ENCODE measurements at places on chromosomes 1 and 21.

DNA sequence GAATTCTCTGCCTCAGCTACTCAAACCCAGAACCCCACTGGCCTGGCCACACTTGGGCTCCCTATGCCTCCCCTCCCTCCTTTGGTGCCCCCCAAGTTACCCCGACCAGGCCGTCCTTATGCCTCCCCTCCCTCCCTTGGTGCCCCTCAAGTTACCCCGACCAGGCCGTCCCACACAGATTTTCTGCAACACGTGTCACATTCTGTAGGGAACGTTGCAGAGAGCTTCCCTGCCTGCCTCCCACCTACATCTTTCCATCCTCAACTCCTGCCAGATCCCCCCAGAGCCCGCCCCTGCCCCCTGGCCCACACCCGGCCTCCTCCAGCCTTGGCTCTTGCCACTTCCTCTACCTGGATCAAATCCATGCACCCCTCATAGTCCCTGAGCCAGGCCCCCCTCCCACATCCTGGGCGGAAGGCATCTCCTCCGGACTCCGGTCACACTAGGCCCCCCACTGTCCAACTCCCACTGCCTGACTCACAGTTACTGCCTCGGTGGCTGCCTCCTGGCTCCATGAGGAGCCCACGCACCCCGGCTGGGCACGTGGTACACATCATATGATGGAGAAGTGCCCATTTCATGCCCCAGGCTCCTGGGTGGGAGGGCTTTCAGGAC lies 41.2 kb downstream of the KCNAB2 start:
- DNase-seq = no peak

DNA sequence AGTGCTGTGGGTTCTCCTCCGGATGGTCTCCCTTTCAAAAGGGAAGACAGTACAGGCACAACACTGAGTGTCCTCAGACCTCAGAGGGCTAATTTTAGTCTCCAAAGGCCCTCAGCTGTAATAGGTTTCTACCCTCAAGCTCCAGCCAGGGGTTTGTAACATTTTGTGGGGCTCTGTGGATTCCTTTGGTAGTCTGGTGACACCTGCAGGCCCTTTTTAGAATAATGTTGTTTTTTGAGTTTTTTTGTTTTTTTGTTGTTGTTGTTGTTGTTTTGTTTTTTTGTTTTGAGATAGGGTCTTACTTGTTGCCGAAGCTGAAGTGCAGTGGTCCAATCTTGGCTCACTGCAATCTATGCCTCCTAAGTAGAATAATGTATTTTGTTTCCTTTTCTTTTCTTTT lies 15.0 kb upstream of the TMEM201 start:
- no peak for DNase-seq

DNA sequence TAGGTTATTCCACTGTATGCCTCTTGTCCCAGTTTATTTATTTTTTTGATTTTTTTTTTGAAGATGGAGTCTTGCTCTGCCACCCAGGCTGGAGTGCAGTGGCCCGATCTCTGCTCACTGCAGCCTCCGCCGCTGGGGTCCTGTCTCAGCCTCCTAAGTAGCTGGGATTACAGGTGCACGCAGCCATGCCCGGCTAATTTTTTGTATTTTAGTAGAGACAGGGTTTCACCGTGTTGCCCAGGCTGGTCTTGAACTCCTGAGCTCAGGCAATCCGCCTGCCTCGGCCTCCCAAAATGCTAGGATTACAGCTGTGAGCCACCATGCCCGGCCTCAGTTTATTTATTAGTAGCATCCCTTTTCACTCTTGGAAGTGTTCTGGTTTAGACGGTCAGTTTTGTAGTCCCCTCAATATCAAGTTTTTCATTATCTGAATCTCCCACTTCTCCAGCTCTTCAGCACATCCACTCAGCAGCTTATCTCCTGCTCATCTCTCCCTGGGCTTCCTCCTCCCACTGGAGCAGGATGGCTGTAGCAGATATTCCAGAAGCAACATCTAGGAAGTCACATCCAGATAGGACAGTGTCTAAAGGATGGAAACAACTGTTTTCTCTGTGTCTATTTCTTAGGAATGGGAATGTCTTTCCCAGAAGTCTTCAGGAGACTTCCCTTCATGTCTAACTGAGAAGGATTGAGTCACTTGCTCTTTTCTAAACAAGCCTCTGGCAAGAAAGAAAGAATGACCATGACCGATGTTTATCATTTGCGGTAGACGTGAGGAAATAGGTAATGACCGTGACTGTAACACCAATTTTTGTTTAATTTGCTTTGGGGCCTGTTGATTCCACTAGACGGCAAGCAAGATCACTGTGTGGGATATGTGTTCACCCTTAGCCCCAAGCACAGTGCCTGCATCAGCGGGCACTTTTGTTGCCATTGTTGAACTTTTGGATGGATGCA lies 14.4 kb downstream of the CCDC190 start:
- DNase-seq = no peak

DNA sequence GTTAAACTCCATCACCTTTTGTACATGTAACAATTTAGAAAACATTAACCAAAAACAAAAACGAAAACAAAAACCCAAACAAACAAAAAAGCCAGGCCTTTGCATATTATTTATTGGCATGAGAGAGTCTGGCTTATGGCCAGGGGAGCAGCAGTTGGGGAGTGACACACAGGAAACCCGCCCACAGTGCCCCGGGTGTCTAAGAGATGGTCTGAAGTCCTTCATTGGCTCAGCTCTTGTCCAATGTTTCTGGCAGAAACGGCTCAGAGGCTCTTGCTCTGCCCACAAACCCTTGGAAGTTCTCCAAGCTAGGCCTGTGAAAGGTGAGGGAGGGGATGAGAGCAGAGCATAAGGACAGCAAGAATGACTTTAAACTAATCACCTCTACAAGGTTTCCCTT lies 131.5 kb downstream of the CNIH3 start:
- DNase-seq = peak; percentile 45

DNA sequence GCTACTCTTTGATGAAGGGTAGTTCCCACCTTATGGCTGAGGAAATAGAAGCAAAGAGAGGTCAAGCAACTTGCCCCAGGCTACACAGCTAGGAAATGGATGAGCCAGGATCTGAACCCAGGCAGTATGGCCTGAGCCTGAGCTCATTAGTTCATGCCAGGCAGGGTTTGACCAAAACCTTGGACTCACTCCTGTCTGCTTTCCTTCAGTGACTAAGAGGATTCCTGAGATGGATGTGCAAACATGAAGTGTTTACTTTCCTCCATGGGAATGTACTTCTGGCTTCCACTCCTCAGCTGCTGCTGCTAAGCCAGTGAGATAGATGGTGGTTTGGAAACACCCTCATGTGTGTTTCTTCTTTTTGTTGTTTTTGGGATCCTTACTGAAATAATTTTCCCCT lies 35.1 kb upstream of the ERRFI1 start:
- DNase-seq = no peak

DNA sequence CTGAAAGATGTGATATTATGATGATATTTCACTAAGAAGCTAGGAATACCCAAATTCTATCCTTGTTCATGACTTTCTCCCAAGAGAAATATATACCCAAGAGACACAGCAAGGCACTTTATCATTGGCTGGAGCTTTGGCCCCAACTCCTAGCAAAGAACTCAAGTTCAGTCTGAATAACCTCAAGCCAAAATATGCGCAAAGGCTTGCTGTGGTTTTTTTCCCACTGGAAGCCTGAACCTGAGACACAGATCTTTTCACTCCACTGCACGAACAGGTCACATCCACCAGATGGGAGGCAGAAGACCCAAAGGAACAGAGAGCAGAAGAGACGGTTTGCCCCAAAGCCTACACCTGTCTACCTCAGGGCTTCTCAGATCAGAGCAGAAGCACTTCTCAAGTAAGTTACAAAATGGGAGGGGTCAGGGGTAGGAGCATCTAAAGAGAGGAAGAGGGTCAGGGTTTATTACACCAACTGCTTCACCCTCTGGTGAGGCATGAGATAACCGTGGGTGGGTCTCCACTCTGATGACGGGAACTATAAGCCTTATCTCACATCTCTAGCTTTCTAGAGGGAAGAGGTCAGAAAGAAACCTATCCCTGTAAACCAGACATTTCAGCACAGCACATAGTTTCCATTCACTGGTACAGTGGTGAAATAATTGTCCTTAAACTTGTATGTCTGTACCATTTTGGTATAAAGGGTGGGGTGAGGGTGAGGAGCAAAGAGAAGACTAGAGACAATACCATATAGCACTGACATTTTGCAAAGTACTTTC lies 17.1 kb upstream of the CDC42BPA start:
- DNase-seq = no peak

GRCh38 chr1:12179676-12180075 lies 12.9 kb downstream of the TNFRSF1B start:
- DNase-seq = no peak

DNA sequence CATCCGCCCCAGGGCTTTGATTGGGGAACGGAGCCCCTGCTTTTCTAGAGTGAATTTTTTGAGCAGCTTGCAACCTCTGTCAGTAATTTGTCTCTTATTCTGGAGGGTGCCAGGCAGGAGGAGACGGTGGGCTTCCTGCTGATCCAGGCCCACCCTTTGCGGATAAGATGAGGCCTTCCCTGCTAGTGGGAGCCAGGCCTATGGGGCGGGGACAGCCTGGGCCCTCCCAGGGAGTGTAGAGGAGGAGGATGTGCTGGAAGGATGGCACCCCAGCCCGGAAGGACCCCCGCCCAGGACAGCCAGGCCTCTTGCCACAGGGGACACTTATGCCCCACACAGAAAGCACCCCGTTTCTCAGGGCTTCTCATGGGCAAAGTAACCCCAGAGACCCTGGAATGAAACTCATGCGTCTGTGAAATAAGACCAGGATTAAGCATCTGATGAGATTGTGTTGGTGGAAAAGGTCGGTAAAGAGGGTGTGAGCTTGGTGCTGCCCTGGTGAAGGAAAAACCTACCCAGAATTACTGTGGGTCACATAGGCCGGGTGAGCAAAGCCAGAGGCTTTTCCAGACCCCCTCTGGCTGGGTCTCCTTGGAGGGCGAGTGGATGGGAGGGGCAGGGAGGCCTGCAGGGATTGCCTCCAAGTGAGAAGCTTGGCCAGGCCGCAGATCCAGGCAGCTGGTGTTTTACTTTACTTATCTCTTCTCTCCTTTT lies 118.7 kb downstream of the SIK1 start:
- DNase-seq = no peak

GRCh38 chr1:173049322-173049633 lies 1.5 kb downstream of the TNFSF18 start:
- DNase-seq = no peak

- no peak for DNase-seq
Observed at GRCh38 chr1:201329286-201329685, 46.0 kb downstream of the PKP1 start.

DNA sequence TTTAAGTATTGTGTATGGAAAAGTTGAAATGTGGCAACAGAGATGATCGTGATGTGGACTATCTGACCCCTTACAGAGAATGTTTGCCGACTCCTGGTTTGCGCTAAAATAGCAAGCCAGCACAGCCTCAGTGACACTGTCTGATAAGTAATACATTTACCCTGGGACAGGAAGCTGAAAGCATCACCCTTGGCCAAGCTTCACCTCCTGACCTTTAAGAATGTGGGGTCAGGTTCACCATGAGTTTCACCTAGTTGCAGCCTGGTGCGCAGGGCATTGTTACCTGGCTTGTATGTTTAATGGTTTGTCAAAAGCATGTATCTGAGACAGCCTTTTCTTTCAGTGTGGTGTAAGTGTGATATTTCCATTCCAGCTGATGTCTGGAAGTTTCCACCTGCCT lies 29.2 kb downstream of the TRAF5 start:
- no peak for DNase-seq

DNA sequence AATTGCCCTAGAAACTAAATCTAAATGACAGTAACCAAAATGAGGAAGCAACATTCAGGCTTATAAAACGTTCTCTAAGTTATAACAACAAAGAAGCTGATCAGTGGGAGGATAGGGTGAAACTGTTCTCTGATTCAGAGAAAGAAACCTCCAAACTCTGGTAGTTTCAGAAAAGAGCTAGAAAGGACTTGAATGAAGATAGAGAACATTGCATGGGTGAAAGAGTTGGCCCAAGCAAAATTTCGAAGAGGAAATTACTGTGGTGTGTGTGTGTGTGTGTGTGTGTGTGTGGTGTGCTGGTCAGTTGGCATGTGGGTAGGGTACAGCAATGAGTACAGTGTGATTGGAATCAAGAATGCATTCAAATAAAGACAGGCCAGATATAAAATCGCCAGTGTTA lies 16.5 kb upstream of the SPAG17 start:
- DNase-seq = no peak

DNA sequence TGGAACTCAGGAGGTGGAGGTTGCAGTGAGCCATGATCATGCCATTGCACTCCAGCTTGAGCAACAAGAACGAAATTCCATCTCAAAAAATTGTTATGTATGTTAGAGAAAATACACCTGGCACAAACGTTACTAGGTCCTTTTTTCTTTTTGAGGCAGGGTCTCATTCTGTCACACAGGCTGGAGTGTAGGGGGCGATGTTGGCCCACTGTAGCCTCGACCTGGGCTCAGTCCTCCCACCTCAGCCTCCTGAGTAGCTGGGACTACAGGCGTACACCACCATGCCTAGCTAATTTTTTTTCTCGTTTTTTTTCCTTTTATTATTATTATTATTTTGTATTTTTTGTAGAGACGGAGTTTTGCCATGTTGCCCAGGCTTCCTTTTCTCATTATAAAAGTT lies 4.4 kb downstream of the HAX1 start:
- DNase-seq = no peak

- DNase-seq = no peak
Observed at GRCh38 chr1:201156819-201157218, 2.5 kb upstream of the TMEM9 start.

- no peak for DNase-seq
Observed at GRCh38 chr1:147664206-147664605, 6.1 kb downstream of the ACP6 start.

GRCh38 chr1:115595279-115596079 lies 46.3 kb upstream of the VANGL1 start:
- DNase-seq = peak; percentile 25

GRCh38 chr21:35147439-35147838 lies 98.3 kb upstream of the RUNX1 start:
- DNase-seq = no peak

- DNase-seq = no peak
Observed at GRCh38 chr1:213050745-213051126, 305 bp upstream of the RPS6KC1 start.

DNA sequence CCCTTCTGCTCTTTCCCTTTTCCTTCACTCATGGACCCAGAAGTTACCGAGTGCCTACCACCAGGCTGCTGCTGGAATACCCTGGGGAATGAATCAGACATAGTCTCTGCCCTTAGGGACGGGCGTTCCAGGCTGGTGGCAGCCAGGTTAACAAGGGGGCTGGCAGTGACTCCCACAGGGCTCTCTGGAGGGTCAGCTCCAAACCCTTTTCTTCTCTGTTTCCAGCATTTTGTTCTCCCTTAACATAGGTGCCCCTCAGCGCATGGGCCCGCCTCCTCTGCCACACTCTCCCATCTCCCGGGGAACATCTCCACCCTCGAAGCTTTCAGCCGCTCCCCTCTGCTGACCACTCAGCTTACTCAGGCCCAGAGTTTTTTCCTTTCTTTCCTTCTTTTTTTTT lies 62.9 kb upstream of the LRP8 start:
- no peak for DNase-seq

- no peak for DNase-seq
Observed at GRCh38 chr1:224784265-224785039, 145.0 kb upstream of the DNAH14 start.

DNA sequence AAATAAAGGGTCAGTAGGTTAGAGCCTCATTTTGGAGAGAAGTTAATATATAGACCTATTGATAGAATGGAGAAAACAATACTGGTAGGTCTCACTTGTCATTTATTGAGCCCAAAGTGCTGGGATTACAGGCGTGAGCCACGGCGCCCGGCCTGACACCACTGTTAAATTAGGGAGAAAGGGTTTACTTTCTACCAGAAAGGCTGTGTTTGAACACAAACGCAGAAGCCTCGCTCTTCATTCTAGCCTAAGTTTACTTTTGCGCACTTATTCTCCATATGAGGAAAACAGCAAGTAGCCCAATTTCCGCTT lies 710 bp upstream of the PRPF3 start:
- no peak for DNase-seq
